ENCODE measurements at places on chromosomes 12 and 14.
A peak's percentile ranks its signal among the peaks of the same experiment; 100 is the strongest.

DNA sequence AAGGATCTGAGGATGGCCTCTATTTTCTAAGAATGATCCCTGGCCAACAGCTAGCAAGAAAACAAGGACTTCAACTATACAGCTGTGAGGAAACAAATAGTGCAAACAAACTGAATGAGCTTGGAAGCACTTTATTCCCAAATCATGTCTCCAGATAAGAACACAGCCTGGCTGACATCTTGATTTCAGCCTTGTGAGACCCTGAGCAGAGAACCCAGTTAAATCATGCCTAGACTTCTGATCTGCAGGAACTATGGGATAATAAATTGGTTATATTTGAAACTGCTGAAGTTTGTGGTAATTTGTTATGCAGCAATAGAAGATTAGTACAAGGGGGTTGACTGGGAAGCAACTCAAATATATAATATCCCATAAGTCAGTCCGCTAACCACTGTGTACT lies 183.9 kb upstream of the BMP4 start:
- no peak for DNase-seq

- no peak for DNase-seq
Observed at GRCh38 chr12:11741434-11742092, 92.1 kb downstream of the ETV6 start.

- DNase-seq = peak; percentile 87
Observed at GRCh38 chr12:54300732-54301427, at the start of gene NFE2. Gene NFE2 (minus strand): TSS chr12:54301015. CDS start chr12:54295248, 5,767 bp downstream.

- DNase-seq = no peak
Observed at GRCh38 chr12:84497819-84498218, 414.8 kb downstream of the SLC6A15 start.

DNA sequence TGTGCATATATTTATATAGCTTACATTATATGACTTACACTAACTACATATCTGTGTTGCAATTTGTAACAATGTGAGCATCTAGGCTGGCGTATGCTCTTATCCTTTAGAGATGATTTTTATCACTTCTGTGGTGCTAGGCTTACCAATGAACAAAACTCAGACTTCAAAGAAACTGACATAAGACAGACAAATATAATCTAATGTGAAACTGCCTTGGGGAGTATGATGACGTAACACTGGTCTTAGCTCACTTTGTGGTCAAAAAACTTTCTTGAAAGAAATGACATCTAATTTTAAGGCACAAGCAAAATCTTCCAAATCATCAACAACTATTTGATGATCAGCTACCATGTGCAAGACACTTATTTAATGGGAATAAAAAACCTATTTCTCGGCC lies 50.0 kb downstream of the SOX5 start:
- DNase-seq = no peak

DNA sequence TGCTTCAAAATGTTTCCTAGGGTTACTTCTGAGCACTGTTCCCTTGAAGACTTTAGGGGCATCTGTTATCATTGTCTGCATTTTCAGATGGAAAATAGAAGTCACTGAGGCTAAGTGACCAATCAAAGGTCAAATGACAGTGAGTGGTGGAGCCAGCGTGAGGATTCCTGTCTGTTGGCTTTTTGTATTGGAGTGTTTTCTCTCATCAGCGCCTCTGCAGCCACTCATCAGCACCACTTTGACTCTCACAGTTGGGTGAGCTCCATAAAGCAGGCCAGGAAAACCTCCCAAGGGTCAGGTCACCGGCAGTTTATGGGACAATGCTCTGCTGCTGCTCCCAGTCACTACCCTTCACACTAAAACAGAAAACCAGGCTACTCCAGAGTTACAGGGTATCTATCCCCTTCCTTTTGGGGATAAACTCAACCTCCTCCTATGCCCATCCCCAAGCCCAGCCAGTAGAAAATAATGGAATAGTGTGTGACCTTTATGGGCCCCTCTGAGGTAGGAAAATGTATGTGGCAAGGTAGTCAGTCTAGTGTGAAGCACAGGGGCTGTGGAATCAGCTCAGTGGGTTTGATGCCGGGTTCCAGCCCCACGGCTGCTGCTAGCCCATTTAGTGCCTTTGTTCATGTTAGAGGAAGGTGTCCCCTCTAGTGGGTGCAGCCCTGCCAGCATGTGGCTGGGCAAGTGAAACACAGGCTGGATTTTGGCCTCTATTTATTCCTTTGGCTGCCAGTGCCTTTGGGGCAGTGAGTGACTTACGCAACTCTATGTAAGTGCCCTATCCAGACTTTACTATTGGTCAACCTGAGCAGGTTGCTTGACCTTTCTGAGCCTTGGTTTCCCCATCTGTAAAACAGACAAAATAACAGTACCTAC lies 133.8 kb upstream of the CPM start:
- DNase-seq = peak; percentile 42

DNA sequence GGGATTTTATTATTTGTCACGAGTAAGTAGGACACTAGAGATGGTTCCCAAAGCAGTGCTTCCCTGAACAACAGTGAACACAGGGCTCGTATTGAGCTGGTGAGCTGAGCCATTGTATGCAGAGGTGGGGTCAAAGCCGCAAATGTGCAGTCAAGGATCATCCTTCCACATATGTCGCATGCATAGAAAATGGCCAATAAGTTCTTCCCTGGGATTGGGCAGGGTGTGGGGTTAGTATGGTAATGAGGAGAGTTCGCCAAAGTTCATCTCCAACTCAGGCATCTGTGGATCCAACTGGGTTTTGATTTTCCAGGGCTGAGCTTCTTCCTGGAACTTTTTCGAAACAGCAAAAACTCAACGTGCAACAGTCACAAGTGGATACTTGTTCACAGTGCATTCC lies 86.6 kb downstream of the CMKLR1 start:
- no peak for DNase-seq

DNA sequence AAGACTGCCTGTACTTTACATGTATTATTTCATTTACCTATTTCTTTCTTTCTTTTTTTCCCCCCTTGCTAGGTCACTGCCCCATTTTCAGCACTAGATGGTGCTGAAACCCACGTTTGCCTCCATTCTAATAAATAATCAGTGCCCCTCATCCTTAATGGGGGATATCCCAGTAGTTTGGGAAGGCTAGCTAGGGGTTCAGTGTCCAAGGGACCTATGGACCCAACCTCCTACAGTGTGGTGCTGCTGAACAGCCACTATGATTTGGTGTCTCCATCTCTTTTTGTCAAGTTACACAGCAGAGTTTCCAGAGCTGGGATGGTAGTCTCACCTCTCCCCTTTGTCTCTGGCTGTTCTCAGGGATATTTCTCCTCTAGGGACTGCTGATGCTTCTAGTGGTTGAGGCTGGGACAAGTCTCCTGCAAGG lies 6.5 kb upstream of the HCFC2 start:
- no peak for DNase-seq

DNA sequence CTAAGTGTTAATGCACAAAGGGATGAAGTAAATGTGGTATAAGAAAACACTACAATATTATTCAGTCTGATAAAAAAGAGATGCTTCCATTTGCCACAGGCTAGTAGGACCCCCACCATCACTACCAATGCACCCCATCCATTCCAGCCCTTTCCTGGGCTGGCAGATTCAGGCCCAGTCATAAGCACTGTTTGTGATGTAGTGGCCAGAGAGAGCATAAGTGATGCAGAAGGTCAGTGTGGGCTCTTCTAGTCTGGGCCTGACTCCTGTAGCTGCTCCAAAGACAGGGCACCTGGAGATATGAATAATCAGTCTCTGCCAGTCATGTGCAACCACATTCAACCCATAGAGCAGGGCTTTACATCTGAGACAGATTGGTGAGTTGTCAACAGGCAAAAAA lies 1294.7 kb downstream of the TMEM121 start:
- no peak for DNase-seq

- DNase-seq = no peak
Observed at GRCh38 chr14:81007131-81007530, 51.7 kb downstream of the TSHR start.

- DNase-seq = no peak
Observed at GRCh38 chr12:53968214-53969127, 4.5 kb upstream of the HOXC11 start.

DNA sequence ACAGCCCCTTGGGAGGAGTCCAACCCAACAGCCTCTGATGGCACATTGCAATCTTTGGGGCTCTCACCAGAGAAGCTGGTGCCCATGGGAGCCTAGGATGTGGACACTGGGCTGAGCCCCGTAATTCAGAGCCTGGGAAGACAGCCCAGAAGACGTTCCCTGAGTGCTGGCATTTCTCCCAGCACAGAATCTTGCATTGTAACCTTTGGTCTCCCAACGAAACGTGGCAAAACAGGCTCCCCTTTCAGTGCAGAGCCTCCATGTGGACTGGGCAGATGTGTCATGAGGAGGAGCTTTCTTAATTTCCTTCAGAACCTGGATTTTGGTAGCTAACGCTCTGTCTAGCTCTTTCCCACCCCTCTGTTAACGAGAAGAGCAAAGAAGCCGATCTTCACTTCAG lies 26.3 kb downstream of the BATF start:
- DNase-seq = no peak
